NCI-H1436 treated with DMSO at 0.1 percent for 48 hours (cell line): ENCODE measurements at places on chromosomes 7 and 10.

DNA sequence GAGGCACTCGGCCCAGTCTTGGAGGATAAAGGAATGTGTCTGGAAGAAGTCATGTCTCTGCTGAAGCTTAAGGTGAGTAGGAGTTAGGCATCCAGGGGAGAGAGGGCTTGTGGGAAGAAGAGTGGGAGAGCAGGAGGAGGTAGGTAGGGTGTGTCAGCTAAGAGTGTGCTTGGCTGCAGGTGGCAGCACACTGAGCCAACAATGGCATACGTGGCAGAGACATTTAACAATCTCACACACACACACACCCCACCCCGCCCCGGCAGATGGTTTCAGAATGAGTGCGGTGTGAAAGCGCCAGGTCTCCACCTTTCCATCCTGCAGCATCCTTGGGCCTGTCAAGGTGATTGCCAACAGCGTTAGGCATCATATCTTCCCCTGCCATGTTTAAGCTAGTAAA, 11.2 kb upstream of the ARPC1A start:
- no peak for DNase-seq

GRCh38 chr7:37045681-37046179, 321.4 kb upstream of the AOAH start:
- no peak for DNase-seq

- no peak for DNase-seq
Measured at GRCh38 chr7:50329775-50330174, 25.3 kb downstream of the IKZF1 start.

DNA sequence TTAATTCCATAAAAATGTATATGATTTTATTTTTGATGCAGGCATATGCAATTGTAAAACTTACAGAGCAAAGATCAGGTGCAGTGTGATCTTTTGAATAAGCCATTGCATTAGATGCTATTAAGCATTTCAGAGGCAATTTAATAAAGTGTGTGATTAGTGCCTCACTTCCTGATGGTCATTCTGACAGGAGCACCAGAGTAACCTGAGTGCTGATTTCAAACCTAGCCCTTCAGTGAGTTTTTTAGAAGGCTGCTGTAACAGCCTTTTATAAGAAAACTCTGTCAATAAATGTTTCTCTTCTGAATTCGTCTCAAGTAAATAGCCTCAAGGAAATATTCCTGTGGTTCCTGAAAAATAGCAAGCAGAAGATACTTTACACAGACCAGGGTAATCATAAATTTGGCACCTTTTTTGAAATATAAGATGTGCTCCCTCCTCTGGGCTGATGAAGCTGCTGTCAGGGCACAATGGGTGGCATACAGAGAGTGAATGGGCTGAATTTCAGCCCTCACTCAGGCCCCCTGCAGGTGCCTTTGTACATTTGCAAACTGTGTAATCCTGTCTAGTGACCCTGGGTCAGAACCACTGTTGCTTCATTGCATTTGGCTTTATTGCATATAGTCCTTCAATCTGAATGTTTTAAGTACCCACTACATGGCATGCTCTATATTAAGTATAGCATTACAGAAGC, 193.7 kb upstream of the CSTF2T start:
- DNase-seq = no peak

DNA sequence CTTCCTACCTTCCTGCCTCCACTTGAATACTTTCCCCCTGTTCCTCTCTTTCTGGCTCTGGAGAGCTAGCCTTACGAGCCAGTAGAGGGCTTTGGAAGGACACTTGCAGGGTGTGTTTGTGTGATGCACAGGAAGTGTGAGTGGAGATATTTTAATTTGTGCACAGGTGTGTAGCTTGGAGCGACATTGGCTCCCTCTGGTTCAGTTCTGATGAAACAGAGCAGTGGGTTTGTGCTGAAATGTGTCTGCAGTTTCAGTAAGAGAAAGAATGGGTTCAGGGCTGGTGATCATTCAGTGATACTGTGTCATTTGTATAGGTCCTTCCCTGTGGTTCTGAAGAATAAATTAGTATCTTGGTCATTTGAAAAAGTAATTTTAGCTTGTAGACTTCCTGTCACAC, 86.9 kb downstream of the SND1 start:
- DNase-seq = no peak

- DNase-seq = no peak
Measured at GRCh38 chr10:79159141-79159651, 90.4 kb downstream of the ZMIZ1 start.

DNA sequence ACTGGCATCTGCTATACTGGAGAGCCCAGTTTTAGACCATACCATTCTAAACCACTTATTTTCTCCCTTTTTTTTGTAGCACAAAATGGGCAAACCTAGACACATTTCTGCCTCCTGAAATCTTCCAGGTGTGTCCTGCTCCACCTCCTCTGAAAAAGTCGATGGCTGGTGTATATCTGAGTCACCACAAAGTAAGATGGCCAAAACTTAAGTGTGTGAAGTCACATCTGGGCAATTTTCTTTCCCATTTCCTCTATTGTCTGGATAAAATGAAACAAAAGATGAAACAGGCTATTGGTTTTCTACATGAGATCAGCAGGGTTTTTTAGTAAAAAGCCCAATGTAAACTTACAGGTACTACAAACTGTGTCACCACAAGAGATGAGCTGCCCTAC, 65.5 kb downstream of the OSBPL3 start:
- DNase-seq = no peak

- no peak for DNase-seq
Measured at GRCh38 chr7:140604076-140604475, 36.5 kb downstream of the DENND2A start.

DNA sequence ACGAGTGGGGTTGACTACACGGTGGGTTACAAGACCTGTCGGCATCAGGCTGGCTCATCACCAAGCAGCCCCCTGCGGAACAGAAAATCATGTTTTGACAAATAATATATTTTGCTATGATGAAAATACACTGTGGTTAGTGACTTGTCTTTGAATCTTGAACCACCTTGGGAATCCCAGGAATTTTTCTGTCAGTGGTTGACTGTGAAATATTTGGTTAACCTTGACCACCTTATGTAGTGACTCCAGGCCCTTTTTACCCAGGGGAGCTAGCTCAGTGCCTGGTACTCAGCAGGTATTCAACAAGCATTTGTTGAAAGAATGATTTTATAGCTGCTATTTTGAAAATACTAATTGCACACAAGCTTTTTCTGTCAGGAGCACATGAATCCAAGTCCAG, 406.0 kb downstream of the PHF14 start:
- DNase-seq = no peak

- DNase-seq = no peak
Measured at GRCh38 chr7:49692516-49692915, 80.9 kb upstream of the VWC2 start.

DNA sequence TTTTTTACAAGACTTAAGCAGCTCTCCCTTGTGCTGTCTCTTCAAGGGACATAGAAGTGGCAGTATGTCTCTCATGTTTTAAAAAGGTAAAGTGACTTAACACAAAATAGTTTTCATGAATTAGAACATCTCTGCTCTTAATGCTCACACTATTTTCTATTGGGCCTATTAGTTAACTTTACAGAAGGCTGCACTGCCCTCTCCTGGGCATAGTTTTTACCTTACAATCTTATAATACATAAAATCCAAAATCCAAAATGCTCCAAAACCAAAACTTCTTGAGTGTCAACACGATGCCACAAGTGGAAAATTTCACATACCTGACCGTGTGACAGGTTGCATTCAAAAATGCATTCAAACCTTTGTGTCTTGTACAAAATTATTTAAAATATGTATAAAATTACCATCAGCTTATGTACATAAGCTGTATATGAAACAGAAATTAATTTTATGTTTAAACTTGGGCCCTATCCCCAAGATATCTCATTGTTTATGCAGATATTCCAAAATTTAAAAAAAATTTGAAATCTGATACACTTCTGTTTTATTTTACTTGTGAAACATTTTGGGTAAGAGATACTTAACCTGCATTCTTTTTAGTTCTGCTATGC, 25.8 kb downstream of the TES start:
- DNase-seq = no peak

DNA sequence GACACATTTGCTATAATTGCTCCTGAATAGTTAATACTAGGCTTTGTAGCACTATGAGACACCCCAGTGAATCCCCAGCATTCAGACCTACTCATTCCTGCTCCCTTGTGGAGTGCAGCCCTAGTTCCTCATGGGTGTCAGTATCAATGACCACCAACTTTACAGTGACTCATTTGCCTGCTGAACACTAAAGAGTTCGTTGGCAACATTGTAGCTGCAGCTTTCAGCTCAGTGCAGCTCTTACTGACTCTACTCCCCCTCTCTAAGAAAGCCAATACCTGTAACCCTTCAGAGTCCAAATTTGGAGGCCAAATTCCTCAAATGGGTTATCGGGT, 127.1 kb upstream of the MTPN start:
- no peak for DNase-seq

GRCh38 chr10:24331457-24331856, 122.5 kb downstream of the KIAA1217 start:
- no peak for DNase-seq

- no peak for DNase-seq
Measured at GRCh38 chr10:11557513-11557912, 53.9 kb downstream of the USP6NL start.

GRCh38 chr7:47379629-47380324, 202.1 kb downstream of the TNS3 start:
- DNase-seq = no peak

DNA sequence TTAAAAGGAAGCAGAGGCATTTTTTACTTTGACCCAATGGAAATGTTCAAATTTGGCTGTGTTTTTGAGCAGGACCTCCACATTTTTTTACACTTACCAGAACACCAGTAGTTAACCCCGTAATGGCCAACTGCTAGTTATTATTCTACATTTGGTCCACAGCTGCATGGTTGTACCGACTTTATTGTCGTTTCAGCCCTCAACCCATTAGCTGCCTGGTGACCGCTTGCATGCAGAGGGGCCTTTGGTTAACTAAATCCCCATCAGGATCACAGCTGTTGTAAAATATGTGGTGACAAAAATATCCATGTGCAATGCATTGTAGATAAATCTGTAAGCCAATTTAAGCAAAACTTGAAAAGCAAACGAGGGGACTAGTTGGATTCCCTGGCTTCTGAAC, 342.2 kb upstream of the MEOX2 start:
- DNase-seq = no peak

GRCh38 chr7:129943352-129943751, 9.4 kb downstream of the UBE2H start:
- DNase-seq = no peak

- DNase-seq = no peak
Measured at GRCh38 chr10:49605939-49606509, 4.1 kb upstream of the SLC18A3 start.

DNA sequence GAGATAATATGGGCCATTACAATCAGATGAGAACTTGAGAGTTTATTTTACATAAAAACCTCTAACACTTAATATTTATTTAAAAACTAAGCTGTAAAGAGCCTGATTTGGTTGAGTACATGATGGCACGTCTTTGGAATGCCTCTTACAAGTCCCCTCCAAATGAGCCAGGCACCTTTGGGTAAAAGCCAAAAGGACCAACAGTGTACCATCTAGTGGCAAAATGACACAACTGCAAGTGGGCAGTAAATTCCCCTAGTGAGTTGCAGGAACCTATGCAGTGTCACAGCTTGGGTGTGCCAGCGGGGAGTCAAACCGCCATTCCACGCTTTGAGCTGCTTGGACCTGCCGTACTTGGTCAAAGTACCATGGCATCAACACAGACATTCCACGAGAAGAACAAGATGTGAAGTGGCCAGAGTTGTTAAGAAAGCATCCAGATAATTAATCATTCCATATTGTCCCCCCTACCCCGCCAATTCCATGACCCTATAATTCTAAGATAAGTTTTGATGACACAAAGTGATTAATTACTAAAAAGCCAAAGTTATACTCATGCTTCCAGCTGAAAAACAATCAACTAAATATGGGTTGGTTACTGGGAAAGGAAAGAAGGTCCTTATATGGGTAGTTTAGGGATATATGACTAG, 115.2 kb downstream of the SORBS1 start:
- no peak for DNase-seq

DNA sequence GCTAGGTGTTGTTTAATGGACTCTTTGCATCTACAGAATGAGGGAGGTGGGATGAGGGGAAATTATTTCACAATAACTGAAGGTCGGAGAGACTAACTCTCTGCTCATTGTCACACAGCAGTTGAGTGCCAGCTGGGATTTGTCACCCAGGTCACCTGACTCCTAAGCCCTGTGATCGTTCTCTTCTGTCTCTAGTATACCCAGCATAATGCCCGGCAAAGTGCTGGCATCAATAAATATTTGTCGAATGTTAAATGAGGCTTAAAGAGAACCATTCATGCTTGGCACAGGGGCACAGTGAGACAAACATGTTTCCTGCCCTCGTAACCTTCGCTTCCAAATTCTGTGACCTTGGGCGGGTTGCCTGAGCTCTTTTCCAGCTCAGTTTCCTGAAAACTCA, 70.8 kb downstream of the TCF7L2 start:
- DNase-seq = peak; percentile 16

- DNase-seq = no peak
Measured at GRCh38 chr10:117751259-117751658, 208.7 kb downstream of the EMX2 start.

DNA sequence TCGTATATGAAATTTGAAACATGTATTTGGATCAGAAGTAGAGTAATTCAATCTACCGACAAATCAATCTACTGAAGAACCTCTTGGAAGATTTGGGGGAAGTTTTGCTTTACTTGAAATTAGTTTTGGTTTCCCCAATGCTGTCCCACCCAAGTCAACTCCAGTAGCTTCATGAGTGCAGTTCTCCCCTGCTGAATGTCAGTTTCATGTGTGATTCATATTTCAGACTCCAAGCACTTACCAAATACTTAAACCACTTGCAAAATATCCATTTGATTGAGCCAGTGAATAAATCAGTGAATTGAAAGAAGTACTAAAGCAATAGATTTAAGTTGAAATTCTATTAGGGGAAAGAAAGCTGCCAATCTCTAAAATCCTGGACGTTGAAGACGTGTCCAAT, 9.3 kb downstream of the CALML5 start:
- DNase-seq = no peak

DNA sequence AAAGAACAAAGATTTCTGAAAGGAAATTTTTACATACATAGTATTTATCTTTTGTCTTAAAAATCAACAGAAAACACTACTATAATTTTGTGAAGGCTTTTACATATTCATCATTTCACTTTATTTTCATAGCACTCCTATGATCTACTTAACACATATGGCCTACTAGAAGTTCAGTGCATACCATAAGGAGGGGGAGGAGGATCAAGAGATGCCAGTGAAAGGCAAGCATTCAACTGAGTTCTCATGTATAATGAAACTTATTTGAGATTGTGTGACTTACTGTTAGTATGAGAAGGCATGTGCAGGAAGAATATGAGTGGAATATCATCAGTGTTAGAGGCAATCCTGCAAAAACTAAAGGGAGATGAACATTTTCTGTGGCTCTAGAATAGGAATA, 10.6 kb downstream of the BRAF start:
- DNase-seq = no peak

DNA sequence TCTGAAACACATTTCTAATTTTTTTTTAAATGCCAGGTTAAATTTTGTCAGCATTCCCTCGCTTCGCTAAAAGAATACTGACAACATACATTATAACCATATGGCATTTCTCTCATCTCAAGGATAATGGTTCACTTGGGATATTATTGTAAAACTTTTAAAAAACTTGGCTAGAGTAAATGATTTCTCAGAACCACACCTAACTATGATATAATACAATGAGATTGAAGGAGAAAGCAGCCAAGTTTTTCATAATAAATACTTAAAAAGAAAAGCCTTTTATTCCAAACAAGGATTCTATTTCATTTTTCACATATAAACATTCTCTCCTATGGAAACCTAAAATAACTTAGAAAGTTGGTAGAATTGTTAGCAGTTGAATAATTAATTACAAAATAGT, 413.9 kb downstream of the HGF start:
- no peak for DNase-seq

- DNase-seq = no peak
Measured at GRCh38 chr10:129769381-129770116, 194.5 kb downstream of the EBF3 start.
